ENCODE measurements at places on chromosomes 3 and 15.
A peak's percentile ranks its signal among the peaks of the same experiment; 100 is the strongest.

GRCh38 chr15:75827691-75828090, 15.6 kb upstream of the UBE2Q2 start:
- DNase-seq = no peak

DNA sequence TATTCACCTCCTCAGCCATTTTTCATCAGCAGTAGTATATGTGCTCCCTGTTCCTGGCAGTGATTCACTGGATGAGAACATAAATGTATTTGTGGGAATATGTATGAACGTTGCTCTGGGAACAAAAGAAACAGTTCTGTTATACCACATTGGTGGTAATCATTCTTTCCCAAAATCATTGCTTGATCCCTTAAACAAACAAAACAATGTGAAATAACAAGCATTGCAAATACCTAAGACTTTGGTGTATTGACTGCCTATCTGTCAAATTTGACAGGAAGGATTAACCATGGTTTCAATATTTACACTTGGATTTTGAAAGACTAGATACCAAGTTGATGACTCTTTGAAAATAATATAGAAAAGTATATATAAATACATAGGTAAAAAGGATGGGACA, 284.1 kb downstream of the FHIT start:
- no peak for DNase-seq

DNA sequence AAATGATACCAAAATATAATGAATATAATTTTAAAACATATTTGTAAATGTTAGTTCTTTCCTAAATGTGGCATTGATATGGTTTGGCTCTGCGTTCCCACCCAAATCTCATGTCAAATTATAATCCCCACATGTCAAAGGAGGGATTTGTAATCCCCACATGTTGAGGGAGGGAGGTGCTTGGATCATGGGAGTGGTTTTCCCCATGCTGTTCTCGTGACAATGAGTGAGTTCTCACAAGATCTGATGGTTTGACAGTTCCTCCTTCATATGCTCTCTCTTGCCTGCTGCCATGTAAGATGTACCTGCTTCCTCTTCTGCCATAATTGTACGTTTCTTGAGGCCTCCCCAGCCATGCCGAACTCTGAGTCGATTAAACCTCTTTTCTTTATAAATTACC, 12.0 kb downstream of the CGGBP1 start:
- no peak for DNase-seq

GRCh38 chr3:15348246-15348645, 15.9 kb upstream of the SH3BP5 start:
- DNase-seq = no peak

DNA sequence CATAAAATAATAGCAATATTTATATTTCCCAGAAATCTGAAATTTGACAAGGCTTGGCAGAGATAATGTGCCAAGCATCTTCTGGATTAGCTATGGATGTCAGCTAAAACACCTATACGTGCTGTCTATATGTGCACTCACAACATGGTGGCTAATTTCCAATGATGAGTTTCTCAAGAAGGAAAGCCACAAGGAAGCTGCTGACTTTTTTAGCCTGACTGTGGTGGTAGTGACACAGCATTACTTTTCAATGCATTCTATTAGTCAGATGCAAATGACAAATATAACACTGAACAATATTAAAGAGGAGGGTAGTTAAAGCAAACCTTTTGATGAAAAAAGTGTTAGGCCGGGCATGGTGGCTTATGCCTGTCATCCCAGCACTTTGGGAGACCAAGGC, 101.7 kb upstream of the CCDC54 start:
- no peak for DNase-seq

DNA sequence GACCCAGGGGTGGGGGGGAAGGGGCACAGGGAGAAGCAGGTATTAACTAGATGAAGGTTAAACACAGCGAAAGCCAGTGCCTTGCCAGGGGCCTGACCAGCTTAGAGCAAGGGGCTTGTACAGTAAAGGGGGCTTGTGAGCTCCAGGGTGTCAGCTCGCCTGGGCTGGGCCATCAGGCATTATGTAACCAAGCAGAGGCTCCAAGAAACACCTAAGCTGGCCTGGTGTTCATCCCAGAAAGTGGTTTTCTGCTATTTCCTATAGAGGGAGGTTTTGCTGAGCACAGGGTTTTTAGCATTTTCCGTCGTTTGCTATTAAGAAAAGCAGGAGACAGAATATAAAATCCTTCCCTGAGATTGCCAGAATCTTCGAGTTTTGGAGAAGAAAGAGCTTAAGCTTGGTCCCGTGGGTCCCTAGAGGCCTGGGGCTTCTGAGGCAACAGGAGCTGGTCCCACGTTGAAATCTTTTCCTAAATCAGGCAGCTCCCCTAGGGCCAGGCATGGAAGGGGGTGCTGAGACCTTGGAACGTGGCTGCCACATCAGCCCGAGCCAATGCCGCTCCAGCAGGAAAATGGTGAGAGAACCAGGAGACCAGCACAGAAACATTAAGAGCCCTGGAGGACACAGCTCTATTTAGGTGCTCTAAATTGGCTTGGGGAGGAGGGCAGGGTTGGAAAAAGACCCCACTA, 71.4 kb downstream of the ISG20 start:
- no peak for DNase-seq

GRCh38 chr3:171977441-171977840, 61.9 kb upstream of the FNDC3B start:
- no peak for DNase-seq

- DNase-seq = no peak
Observed at GRCh38 chr3:62567097-62568021, 194.0 kb upstream of the FEZF2 start.

DNA sequence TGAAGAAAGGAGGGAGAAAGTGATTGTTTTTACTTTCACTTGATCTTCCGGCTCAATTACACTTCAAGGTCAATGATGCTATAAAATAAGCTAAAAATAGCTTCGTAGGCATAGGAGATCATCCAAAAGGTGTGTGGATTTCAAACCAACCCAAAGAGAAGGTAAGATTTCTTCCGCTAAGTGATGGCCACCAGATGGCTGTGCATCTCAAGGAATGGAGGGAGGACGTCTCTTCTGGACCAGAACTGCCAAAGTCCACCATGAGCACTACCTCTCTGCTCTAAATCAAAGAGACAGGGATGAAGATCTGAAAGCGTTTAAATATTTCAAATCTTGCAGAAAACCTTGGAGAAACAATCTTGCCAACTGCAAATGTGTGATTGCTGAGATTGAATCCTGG, 199.1 kb upstream of the ZPLD1 start:
- DNase-seq = no peak

- DNase-seq = no peak
Observed at GRCh38 chr15:75143738-75144334, 57.8 kb upstream of the C15orf39 start.

DNA sequence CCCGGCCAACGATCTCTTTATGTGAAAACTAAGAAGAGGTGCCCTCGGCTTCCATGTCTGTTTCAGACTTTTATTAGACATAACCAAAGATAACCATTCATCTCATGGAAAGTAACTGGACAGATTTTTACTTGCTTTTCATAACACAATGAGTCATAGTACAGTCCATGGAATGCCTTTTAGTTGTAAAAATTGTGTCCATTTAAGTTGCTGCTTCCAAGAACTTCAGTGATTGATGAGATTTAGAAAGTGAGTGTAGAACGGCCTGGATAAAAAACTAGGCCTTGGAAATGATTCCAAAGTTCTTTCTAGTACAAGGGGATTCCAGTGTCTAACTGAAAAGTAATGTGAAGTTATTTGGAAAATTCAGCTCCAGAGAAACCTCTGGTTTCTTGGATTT, 10.8 kb downstream of the EIF2AK4 start:
- DNase-seq = no peak

GRCh38 chr3:165607221-165607620, 230.0 kb downstream of the BCHE start:
- no peak for DNase-seq

DNA sequence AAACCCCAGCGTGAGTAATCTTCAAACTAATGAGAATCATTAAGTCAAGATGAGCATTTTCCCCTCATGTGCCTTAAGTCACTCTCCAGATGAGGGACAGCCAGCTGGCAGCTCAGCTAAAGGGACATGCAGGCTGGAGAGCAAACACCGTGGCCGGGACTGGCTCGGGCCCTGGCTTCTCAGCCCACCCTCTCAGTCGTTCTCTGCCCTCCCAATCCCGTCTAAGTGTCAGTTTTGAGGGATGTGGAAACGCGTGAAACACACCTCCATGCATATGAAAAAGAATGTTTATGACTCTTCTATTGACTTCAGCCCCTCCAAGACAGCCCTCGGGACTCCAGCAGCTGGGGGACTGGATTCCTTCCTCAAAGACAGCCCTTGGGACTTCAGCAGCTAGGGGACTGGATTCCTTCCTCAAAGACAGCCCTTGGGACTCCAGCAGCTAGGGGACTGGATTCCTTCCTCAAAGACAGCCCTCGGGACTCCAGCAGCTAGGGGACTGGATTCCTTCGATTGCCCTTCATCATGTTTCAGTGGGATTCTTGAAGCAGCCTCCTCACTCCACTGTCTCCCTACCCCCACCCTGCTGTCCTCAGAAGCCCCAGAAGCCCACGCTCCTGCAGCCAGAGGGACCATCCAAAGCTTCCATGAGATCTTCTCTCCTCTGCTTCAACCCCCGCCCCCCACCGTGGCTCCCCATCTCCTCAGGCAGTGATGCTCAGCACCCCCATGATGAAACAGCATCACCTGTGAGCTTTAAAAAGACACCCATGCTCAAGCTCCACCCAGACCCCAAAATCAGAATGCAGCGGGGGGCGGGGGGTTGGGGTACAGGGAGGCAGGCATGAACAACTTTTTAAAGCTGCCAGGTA, 228.9 kb downstream of the XXYLT1 start:
- no peak for DNase-seq

- no peak for DNase-seq
Observed at GRCh38 chr15:69126054-69126469, 34.4 kb upstream of the GLCE start.

DNA sequence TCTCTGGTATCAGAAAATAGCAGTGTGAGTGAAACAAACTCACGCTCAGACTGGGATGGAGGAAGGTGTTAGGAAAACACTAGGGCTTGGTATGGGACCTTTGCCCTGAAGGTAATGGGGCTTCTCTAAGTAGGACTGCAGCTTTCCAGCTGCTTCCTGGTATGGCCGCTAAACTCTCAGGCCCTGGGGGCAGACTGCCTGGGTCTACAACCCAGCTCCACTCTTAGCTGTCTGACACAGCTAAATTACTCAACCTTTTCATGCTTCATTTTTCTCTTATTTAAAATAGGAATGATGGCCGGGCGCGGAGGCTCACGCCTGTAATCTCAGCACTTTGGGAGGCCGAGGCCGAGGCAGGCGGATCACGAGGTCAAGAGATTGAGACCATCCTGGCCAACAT, 5.2 kb upstream of the YEATS2 start:
- DNase-seq = no peak

DNA sequence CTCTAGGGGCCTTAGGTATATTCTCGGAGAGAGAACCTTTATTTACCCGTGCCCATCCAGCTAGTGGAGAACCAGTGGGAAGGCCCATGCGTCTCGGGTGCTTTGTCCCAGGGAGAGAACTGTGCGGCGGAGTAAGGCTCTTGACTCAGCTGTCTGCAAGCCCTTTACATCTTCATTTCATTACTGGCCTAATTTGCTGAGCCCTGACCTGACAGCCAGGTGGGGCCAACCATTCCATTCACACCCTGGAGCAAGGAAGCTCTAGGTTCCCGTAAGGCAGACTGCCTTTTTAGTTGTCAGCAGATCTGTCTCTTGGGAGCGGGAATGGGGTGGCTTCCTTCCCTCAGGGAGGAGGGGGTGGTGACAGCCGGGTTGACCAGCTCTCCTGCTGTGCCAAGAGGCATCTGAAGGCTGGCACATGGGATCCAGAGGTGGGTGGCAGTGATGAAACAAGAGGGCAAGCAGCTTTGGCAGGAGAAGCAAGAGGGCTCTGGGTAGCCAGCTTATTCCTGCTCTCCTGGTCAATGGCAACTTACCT, 36.4 kb downstream of the SV2B start:
- no peak for DNase-seq

GRCh38 chr15:25173241-25174028, 218.6 kb downstream of the SNRPN start:
- peak; percentile 79 for DNase-seq

DNA sequence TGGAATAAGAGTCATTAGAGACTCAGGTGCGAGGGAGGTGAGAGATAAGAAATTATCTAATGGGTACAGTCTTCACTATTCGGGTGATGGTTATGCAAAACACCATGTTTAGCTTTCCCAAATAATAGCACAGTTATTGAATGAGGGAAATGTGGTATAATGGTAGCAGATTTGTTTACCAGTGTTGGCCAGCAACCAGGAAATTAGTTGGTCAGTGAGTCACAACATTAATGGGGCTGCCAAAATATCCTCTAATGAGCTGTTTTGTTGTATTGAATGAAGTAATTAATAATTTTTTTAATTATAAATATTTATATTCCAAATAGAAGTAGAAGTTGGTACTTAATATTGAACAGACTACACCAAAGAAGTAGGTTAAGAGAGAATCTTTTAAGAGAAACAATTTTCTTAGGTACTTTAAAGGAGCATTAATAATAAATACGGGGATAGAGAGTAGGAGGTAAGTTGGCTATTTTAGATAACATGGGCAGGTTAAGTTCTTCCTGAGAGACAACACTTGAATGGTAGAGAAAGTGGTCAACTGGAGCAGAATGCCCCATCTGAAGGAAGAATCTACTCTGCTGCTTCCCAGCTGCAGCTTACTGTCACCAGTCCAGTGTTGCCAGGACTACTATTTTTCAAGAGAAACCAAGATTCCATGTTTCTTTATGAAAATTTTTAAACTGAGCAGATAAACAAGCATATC, 218.8 kb downstream of the UBE2E2 start:
- DNase-seq = no peak

DNA sequence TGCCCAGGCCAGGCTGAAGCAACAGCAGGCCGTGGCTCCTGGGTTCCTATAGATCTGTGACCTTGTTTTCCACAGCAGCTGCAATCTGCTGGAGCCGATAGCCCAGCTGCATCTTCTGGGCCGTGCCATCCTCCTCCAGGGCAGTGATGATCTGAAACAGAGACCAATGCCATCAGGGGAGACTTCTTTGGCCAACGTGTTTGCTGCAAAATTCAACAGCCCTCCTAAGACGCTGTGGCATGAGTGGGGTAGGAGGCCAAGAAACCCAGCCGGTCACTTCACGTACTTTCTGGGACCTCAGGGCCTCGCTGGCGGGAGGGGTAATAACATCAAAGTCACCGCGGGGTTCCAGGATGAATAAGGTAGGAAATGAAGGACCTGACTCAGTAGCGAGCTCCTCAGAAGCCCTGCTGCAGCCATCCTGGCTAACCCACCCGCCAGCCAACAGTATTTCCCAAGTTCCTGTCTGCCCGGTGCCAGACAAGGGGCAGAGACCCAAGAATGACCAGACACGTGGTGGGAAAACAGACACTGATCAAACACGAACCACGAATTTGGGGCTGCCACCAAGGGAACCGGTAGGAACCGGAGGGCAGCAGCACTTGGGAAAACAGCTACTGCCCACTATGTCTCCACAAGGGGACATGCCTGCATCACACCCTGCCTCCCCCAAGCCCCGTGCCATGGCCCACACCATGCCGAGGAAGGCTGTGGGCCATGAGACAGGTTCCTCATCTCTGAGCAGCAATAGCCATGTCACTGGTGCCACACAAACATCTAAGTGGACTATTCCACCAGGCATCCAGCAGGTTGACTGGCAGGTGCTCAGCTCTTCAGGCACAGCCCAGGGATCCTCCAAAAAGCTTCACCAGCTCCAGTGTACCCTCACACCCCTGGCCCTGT, 25.2 kb downstream of the PLXNB1 start:
- DNase-seq = peak; percentile 91

GRCh38 chr3:150414258-150414657, 6.2 kb downstream of the TSC22D2 start:
- no peak for DNase-seq
